ENCODE measurements at places on chromosomes 2 and 18. TPM values are rescaled to one million over a fixed set of nuclear protein-coding genes. Genes with fewer than 3 reads are reported as not detected.

The STARD6 gene
- not detected for total RNA-seq

- DNase-seq = no peak
These were observed 168.6 kb downstream of the SS18 start for GRCh38 chr18:25921677-25922421.

The AGXT gene
- total RNA-seq = not detected

DNA sequence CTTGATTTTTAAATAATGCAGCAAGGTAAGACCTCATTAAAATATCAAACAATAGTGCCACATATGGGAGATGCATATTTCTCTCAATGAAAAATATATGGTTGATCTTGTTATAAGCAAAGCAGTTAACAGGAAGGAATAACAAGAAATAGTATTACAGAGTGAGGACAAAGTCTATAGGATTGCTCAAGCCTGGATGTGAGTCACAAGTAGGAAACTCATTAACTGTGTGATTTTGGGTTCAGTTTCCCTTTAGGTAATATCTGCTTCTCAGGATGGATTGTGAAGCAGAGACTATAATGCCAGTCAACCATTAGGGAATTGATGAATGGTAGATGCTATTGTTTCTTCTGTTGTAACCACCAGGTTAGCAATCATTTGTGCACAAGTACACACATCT is 42.9 kb upstream of the SPHKAP start:
- no peak for DNase-seq

The CELF4 gene
- total RNA-seq = 0.19 TPM

The TLX2 gene
- not detected for total RNA-seq

- DNase-seq = no peak
These were observed 80.5 kb upstream of the KCNH7 start for GRCh38 chr2:162919111-162919510.

DNA sequence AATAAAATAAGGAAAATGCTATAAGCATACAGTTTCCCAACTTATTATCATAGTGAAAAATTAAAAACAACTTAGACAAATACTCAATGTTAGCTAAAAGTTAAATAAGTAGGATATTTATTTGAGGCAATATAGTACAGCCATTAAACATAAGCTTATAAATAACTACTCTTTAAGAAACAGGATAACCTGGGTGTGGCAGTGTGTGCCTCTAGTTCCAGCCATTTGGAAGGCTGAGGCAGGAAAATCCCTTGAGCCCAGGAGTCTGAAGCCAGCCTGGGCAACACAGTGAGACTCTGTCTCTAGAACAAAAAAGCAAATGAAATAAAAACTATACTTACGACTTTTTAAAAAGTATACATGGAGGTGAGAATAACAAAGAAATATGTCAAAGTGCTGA is 39.7 kb downstream of the VIL1 start:
- no peak for DNase-seq

- no peak for DNase-seq
These were observed 49.7 kb downstream of the RASGRP3 start for GRCh38 chr2:33526132-33526531.

DNA sequence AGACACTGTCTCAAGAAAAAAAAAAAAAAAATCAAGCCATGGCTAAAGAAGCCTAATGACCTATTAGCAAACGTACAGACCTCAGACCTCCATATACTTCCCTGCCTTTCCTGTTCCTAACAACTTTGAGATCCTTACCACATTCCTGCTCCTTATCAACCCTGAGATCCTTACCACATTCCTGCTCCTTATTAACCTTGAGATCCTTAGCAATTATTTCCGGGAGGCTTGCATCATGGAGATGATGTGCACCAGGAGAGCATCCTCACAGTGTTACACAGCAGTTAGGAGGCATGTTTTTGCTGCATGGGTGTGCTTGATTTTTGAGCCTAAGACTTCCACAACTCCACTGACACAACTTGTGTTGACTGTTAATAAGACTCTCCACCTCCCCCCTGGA is 54.6 kb upstream of the RASGRP3 start:
- DNase-seq = no peak

GRCh38 chr2:78606895-78607294 is 418.6 kb upstream of the REG3G start:
- no peak for DNase-seq

DNA sequence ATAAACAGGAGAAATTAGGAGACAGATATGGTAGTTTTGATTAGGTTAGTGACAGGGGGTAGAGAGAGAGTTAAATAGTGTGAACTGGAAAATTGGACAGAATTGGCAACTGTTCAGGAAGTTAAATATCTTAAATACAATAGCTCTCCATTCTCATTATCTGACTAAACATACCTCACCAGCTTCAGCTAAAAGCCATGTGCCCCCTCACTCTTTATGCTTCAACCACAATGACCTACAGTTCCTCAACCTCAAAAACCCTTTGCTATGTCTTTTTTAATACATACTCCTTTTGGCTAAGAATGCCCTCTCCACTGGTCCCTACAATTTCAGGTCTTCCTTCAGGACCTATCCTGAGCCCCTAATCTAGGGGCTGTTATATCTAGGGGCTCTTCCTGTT is 740.2 kb upstream of the ZEB2 start:
- no peak for DNase-seq

The PTGR3 gene
- 81.5 TPM for total RNA-seq

The SERPINB7 gene
- not detected for total RNA-seq

All from Right ventricle myocardium superior (tissue), 1 donor.